ENCODE measurements at places on chromosomes 5 and 9.

GRCh38 chr9:70798018-70798417 lies 323.4 kb downstream of the TRPM3 start:
- no peak for DNase-seq

DNA sequence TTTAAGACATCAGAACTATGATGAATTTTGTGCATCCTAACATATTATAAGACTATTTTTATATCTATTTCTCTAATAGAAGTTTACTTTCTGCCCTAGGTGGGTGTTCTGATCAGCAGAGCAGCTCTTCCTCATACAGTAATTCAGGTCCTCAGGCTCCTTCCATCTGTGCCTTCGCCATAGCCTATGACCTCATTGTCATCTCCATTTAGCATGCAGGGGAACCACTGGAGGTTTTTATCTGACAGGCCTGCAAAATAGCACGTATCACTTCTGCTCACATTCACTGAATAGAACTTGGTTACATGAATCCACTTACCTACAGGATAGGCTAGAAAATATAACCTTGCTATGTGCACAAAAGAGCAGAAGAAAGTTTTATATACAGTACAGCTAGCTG lies 159.4 kb upstream of the CCNH start:
- DNase-seq = no peak

DNA sequence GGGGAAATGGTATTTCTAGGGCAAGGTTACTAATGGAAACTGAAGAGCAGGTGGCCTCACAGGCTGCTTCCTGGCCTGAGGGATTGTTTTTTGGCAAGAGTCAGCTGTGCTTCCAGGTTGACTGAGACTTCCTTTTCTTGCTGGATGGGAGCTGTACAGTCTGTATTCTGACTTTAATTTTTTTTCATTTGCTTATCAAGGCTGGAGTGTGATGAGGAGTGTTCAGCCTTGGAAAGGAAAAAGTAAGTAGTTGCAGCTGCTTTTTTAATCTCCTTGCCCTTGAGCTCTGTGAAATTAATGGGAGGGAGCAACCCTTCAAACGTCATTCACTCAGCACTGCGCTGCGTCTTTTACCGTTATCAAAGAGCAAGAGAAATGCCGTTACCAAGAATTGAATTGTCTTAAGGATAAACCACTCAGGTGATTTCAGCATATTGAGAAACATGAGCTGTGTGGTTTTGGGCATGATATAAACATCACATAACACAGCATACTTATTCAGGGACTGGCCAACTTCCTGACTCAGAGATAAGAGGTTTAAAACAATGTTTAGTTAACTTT lies 47.6 kb downstream of the AQP7 start:
- DNase-seq = no peak

GRCh38 chr9:69980041-69980440 lies 63.6 kb upstream of the MAMDC2 start:
- DNase-seq = no peak

DNA sequence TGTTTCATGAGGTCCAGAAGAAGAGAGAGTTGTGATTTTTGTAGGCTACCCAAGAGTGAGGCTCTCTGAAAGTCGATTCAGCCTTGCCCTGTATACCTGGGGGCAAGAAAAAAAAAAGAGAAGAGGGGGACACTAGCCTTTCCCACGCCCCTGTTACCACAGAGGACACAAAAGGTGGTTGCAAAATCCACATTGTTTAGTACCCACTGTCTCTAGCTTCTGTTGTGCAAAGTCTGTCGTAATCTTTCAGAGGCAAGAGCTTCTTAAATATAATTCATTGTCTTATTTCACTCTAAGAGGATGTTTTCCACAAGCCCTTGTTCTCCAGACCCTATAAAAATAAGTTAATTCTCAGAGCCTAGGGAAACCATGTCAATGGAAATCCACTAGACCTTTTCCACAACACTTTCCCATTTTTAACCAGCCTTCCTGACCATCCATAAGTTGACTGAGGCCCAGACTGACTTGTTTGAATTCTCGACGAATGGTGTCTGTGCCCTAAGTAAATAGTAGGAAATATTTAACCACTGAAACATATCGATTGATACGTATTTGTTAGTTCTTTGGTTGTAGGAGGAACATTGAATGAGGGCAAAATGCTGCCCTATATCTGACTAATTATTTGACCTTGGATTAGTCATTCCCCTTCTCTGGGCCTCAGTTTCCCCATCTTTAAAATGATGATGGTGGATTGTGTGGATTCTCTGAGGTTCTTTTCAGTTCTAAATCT lies 182.7 kb downstream of the PAPPA start:
- DNase-seq = no peak

DNA sequence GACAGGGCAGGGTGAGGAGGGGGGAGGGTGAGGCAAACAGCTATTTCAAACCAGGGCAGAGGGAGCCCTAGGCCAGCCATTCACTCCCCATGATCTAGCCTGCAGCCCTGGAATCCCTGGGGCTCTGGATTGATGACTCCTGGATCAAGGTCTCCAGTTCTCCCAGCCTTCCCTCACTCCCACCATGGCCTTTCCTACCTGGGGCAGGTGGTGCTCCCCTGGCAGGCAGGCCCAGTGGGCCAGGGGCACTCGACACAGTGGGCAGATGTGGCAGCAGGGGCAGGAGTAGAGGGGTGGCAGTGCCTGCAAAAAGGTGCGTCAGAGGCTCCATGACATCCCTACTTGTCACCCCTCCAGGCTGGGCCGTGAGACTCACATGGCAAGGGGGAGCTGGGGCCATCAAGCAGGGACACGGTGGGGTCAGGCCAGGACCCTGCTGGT lies 6.0 kb downstream of the KIF12 start:
- no peak for DNase-seq

GRCh38 chr9:122053567-122054350 lies 39.3 kb downstream of the TTLL11 start:
- DNase-seq = no peak

GRCh38 chr5:116365006-116365496 lies 209.6 kb downstream of the SEMA6A start:
- no peak for DNase-seq

- no peak for DNase-seq
These were observed 90.9 kb downstream of the THBS4 start for GRCh38 chr5:80125962-80126480.

- DNase-seq = no peak
These were observed 5.0 kb upstream of the IRX4 start for GRCh38 chr5:1887588-1888360.

GRCh38 chr5:145946112-145946861 lies 9.9 kb downstream of the SH3RF2 start:
- DNase-seq = no peak

GRCh38 chr5:38756068-38756467 lies 89.7 kb upstream of the OSMR start:
- no peak for DNase-seq

DNA sequence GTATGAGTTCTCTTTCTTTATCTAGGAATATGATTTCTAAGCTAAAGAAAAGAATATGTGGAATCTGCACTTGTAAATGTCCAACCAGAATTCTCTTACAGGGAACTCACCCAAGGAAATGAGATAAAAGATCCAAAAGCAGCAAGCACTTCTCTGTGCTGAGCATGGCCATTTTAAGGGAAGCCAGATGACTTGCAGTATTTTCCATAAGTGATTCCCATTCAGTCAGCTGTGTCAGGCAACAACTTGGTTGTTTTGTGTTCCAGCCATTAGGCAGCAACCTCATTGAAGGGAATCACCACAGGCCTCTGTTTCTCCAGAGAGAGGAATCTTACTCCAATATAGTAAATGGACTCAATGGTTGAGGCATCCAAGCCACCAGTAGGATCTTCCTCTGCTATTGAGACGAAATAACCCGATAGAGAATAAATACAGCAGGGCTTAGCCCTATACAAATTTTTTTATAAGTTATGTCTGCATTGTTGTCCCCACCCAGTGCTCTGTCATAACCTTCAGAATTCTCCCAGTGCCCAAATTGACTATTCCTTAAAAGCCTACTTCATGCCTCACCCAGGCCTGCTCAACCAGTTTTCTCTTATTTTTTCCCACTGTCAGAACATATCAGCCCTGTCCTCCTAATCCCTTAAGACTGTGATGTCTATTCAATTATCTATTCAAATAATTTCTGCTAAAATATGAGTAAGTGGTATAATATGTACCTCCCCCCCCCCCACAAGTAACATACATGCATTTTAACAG lies 236.6 kb downstream of the PJA2 start:
- no peak for DNase-seq

GRCh38 chr9:3007326-3007725 lies 163.4 kb upstream of the PUM3 start:
- DNase-seq = no peak

DNA sequence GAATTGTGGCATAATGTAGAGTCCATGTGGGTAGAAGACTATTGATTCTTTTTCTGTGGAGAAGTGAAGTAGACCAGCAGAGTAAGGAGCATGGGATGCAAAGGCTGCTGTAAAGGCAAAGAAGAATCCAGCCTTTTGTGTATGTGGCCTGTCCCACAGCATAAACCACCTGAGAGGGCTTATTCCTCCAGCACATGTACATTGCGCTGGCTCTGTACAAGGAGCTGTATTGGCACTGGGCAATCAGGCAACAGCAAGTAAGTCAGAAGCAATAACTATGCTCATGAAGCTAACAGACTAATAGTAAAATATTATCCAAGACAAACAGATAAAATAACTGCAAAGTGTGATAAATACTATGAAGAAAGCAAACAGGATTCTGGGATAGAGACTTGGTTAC lies 86.2 kb downstream of the LURAP1L start:
- DNase-seq = no peak

GRCh38 chr9:83574482-83574881 lies 36.3 kb upstream of the FRMD3 start:
- DNase-seq = no peak

- no peak for DNase-seq
These were observed 317.9 kb upstream of the IRX1 start for GRCh38 chr5:3277590-3278196.

GRCh38 chr9:16501141-16501540 lies 369.3 kb downstream of the BNC2 start:
- no peak for DNase-seq

DNA sequence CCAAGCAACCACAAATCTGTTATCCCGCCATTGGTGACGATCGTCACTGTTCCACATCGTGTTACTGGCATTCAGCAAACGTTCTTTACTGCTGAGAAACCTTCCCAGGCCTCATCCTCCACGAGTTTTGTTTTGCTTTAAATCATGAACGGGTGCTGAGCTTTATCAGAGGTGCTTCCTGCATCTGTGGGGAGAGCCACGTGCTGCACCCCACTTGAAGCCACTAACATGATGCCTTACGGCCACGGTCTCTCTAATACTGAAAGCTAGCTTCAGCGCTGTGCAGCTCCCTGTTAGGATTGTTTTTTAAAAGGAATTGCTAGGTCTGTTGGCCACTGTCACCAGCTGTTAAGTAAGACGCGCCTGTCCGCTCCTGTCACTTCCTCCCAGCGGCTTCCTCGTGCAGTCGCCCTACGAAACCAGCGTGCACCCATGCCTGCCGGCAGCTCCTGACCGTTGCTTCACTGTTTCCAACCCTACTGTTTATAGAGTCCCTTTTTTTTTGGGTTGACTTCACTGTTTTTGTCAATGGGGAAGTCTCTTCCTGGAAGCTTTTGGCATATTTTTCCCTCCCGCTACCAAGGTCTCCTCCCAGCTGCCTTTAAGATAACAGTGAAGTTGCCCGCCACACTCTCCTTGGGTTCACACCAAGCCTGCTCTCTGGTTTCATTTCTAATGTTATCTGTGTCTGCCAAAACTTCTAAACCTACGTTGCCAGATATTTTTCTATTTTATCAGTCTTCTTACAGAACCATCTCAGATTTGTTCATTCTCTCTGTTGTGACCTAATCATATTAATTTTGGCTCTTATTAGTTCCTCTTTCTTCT lies 20.3 kb downstream of the LPCAT1 start:
- no peak for DNase-seq

- no peak for DNase-seq
These were observed 317.9 kb downstream of the ZSWIM6 start for GRCh38 chr5:61649971-61650370.

DNA sequence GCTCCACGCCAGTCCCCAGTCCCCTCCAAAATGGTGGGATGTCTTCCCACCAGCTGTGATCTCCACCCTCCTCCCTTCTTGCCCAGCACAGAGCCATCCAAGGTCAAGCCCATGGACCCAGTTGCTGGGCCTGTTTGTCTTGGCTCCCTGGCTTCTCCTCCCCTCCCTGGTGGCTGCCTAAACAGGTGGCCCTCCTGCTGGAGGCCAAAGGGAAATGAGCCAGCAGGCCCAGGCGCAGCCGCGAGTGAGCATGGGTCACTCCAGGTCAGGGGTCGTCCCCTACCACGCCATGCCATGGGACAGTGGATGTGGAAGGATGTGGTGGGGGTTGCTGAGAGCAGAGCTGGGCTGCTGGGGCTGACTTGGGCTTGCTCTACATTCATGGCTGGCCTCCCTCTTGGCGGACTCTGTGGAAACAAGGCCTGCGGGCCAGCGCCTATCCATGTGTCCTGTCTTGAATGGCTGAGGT lies 33.6 kb downstream of the COL15A1 start:
- DNase-seq = peak; percentile 34
